Activated naive CD4-positive, alpha-beta T cell treated with anti-CD3 and anti-CD28 coated beads, Interleukin-2, amount 10 ng/mL, durations not matched to agents 5 hours and 36 hours (primary cell): ENCODE measurements at places on chromosomes 5 and 9. TPM values are rescaled to one million over a fixed set of nuclear protein-coding genes. Genes with fewer than 3 reads are reported as not detected.

Gene LAMC3
- total RNA-seq = 0.10 TPM

Gene TMEM174
- total RNA-seq = not detected

Gene CREB3
- total RNA-seq = 17.9 TPM

Gene GFPT2
- total RNA-seq = not detected

Gene RLN2
- 2.4 TPM for total RNA-seq

Gene FOXD4
- total RNA-seq = 0.13 TPM

Gene ZFP37
- total RNA-seq = 0.98 TPM

Gene SHOC1
- total RNA-seq = not detected

Gene BSPRY
- 2.6 TPM for total RNA-seq

Gene PDE6A
- not detected for total RNA-seq

Gene GABRA1
- total RNA-seq = not detected

Gene DCTN4
- 39.8 TPM for total RNA-seq

Gene HMGXB3
- 36.3 TPM for total RNA-seq

Gene COL5A1
- total RNA-seq = 0.18 TPM

Gene NEUROG1
- total RNA-seq = not detected
